ENCODE measurements at places on chromosomes 2 and 18. TPM values are rescaled to one million over a fixed set of nuclear protein-coding genes. Genes with fewer than 3 reads are reported as not detected.

The ARHGAP28 gene
- total RNA-seq = 5.3 TPM

The STK16 gene
- total RNA-seq = 14.2 TPM

The ASIC4 gene
- total RNA-seq = not detected

The ATP6V1B1 gene
- total RNA-seq = 0.40 TPM

The SLC19A3 gene
- 1.0 TPM for total RNA-seq

The CD207 gene
- not detected for total RNA-seq

The SERPINB10 gene
- total RNA-seq = not detected

The RTP5 gene
- not detected for total RNA-seq

The IGFBP2 gene
- 121 TPM for total RNA-seq

The RND3 gene
- total RNA-seq = 63.7 TPM

The RGPD3 gene
- under 0.01 TPM for total RNA-seq

The CNTNAP5 gene
- total RNA-seq = not detected

The C2orf66 gene
- not detected for total RNA-seq

The NAT8 gene
- total RNA-seq = not detected

The FAM237A gene
- total RNA-seq = not detected

The MYCN gene
- 0.32 TPM for total RNA-seq

The CTAGE1 gene
- total RNA-seq = not detected

The OBSL1 gene
- 93.4 TPM for total RNA-seq

The REG3A gene
- not detected for total RNA-seq

The ZSWIM2 gene
- not detected for total RNA-seq
